AG04450 (cell line): ENCODE measurements at places on chromosomes 16 and 17.

DNA sequence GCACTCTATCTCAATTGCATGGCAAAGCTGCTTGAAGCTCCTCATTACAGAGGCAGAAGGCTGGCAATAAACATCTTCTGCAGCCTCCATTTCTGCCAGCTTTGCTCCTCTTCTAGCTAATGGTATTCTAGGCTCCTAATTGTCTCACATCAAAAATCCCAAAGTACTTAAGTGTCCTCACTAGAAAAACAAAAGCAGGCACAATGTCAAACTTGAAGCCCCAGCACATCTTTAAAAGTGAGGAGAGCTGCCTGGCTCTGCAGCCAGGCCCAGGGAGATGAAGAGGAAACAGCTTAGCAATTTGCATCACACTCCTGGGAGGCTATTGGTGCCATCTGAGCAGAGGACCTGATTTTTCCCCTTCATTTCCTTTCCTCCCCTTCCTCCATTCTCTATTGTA, 197.1 kb downstream of the KCNJ2 start:
- no peak for DNase-seq

- no peak for DNase-seq
Measured at GRCh38 chr16:89069920-89070319, 23.7 kb upstream of the ACSF3 start.

DNA sequence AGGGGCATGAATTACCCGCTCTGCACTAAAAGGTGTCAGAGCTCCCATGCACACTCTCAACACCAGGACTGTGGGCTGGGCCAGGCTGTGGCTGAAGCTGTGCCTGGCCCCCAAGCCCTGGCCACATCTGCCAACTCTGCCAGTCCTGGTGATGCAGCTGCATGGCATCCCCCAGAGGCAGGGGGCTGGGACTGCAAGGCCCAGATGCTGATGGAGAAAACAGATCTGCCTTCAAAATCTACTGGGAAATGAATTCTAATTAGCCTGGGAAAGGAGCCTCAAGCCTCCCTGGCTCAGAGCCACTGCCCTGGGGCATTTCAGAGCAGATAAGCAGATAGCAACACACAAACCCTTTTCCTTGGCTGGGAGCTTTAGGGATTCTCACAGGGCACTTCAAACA, 3.4 kb downstream of the CHST6 start:
- DNase-seq = no peak

- DNase-seq = no peak
Measured at GRCh38 chr17:79191270-79191934, 116.8 kb downstream of the ENGASE start.

GRCh38 chr16:69566240-69566980, 644 bp downstream of the NFAT5 start:
- no peak for DNase-seq

GRCh38 chr16:74565378-74565777, 41.5 kb downstream of the GLG1 start:
- DNase-seq = no peak

DNA sequence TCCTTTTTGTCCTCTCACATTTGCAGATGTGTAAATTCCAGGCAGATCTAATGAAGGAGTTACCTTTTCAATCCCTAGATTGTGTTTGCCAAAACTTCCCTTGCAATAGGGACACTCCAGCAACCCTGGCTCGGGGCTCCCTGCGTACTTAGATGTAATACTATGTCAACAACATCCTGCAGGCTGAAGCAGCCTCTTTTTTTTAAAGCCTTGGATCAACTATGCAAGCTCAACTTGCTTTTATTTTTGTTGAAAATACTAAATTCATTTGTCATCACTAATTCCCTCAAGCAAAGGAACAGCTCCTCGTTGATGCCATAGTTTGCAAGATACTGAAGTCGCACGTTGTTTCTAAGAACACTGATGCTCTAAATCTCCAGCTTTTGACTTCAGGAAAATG, 59.1 kb downstream of the GRIN2A start:
- DNase-seq = no peak

- DNase-seq = no peak
Measured at GRCh38 chr17:57943645-57944044, 11.6 kb downstream of the CUEDC1 start.

GRCh38 chr17:82030470-82031302, 792 bp upstream of the RAC3 start:
- DNase-seq = peak; percentile 51

DNA sequence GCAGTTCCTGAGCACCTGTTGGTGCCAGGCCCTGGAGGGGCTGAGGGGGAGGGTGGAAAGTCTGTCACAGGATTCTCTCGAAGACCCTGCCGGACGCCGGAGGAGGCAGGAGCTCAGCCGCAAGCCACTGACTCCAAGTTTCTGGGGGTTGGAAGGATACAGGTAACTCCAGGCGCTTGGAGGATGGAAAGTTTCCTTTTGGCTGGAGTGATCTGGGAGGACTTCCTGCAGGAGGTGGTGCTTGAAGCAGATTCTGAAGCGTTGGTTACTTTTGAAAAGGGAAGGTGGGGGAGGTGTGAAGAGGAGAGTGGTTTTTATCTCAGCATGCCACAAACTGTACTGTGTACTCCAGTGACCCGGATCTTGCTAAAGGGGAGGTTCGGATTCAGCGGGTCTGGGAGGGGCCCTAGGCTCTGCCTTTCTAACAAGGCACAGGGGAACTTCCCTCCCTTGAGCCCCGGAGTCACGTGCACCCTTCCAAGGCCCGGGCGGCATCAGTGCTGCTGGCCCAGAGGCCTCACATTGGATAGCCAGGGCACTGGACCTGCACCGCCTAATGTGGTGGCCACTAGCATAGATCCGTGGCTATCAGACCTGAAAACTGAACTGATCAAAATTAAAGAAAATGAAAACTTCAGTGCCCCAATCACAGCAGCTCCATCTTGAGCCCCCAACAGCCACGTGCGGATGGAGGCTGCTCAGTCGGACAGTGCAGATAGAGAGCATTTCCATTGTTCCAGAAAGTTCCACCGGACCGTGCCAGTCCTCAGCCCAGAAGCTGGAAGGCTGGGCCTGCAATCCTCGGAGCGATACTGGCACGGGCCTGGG, 42.2 kb upstream of the GSE1 start:
- no peak for DNase-seq

- DNase-seq = no peak
Measured at GRCh38 chr16:46882940-46883307, 1.2 kb upstream of the GPT2 start.

DNA sequence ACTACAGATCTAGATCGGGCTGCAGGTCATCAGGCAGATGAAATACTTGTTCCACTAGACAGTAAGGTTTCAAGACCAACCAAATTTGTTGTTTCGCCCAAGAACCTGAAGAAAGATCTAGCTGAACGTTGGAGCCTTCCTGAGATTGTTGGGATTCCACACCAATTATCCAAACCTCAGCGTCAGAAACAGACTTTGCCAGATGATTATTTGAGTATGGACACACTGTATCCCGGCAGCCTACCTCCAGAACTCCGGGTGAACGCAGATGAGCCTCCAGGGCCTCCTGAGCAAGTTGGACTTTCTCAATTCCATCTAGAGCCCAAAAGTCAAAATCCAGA, 14.4 kb downstream of the LRRC37B start:
- no peak for DNase-seq

DNA sequence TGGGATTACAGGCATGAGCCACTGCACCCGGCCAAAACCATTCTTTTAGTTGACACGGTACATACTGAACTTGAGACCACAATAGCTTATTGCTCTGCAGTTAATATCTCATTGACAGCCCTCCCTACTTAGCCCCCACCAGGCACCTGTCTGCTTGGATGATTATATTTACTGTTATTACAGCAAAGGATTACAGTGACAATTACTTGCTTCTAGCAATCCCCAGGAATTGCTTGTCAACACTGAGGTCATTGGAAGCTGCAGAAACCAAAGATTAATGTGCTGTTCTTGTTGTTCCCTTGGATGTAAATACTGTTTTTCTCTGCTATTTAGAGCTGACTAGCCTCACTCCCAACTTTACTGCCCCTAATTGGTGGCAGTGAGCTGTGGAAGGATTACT, 211.2 kb downstream of the LGALS9B start:
- no peak for DNase-seq
